Ovary (tissue), 10 donors: ENCODE measurements at places on chromosomes 16 and 17. TPM values are rescaled to one million over a fixed set of nuclear protein-coding genes. Genes with fewer than 3 reads are reported as not detected.

- no peaks in the 10 kb centered on the region for H3K36me3 ChIP-seq
- DNase-seq, result no peak
- no peak overlapping the region for H3K27ac ChIP-seq
These were observed 8.0 kb downstream of the SGSH start for GRCh38 chr17:80212109-80212508.

- no peaks in the 10 kb centered on the region for H3K27me3 ChIP-seq
- H3K36me3 ChIP-seq, result no peaks in the 10 kb centered on the region
- no peak overlapping the region for H3K27ac ChIP-seq
- DNase-seq, result no peak
These were observed 8.4 kb downstream of the GLOD4 start for GRCh38 chr17:773467-774312.

- H3K27ac ChIP-seq, result peak overlapping the region; percentile 100
- H3K4me1 ChIP-seq, result peaks cover 4% of the 10 kb centered on the region
- no peaks in the 10 kb centered on the region for H3K36me3 ChIP-seq
- no peaks in the 10 kb centered on the region for H3K27me3 ChIP-seq
- peak overlapping the region; percentile 89 for H3K4me3 ChIP-seq
These were observed 515 bp downstream of the SUMO2 start for GRCh38 chr17:75182319-75182568.

DNA sequence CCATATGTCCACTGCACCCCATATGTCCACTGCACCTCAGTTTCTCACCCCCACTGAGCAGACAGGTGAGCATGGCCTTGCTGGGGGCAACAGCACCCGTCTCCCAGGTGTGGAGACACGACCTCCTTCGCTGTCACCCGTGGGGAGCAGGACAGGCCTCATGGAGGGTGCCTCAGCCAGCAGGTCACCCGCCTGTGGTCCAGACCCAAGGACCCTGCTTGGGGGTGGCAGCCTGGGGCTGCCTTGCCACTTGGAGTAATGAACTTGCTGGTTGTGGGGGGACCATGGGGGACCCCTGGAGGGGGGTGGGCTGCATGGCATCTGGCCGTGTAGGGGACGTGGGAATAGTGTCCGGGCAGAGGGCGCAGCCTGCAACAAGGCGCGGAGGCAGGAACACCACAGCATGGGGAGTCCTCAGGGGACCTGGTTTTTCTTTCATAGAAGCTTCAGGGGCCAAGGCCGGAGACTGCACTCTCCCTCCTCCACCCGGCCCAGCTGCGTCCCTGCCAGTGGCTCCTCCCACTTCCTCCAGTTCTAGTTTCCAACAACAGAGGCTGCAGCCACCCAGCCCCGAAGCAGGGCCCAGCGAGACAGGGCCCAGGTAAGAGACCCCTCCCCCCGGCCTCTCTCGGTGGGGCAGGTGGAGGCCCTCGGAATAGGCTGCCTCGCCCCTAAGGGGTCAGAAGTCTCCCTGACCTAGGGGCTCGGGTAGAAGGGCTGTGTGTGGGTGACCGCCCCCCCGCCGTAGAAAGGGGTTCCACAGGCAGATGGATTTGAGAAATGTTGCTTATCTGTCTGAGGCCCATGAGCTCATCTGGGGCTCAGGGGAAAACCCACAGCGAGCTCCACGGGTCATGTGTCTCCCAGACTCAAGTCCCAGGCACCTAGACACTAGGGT is at the start of gene NHLRC4:
NHLRC4 (plus strand) TSS at position 531 of the 898 bp plus-strand sequence. CDS start 1,043 bp downstream, outside the sequence.
- no peaks in the 10 kb centered on the region for H3K27me3 ChIP-seq
- H3K36me3 ChIP-seq, result no peaks in the 10 kb centered on the region
- peaks cover 42% of the 10 kb centered on the region for H3K4me1 ChIP-seq
- peak; percentile 92 for DNase-seq

GRCh38 chr16:85231959-85232358 is 119.7 kb upstream of the CIBAR2 start:
- no peak overlapping the region for H3K4me3 ChIP-seq
- H3K4me1 ChIP-seq, result peaks cover 48% of the 10 kb centered on the region
- H3K36me3 ChIP-seq, result no peaks in the 10 kb centered on the region
- H3K27ac ChIP-seq, result peak overlapping the region; percentile 81
- peak; percentile 70 for DNase-seq
- no peaks in the 10 kb centered on the region for H3K27me3 ChIP-seq

DNA sequence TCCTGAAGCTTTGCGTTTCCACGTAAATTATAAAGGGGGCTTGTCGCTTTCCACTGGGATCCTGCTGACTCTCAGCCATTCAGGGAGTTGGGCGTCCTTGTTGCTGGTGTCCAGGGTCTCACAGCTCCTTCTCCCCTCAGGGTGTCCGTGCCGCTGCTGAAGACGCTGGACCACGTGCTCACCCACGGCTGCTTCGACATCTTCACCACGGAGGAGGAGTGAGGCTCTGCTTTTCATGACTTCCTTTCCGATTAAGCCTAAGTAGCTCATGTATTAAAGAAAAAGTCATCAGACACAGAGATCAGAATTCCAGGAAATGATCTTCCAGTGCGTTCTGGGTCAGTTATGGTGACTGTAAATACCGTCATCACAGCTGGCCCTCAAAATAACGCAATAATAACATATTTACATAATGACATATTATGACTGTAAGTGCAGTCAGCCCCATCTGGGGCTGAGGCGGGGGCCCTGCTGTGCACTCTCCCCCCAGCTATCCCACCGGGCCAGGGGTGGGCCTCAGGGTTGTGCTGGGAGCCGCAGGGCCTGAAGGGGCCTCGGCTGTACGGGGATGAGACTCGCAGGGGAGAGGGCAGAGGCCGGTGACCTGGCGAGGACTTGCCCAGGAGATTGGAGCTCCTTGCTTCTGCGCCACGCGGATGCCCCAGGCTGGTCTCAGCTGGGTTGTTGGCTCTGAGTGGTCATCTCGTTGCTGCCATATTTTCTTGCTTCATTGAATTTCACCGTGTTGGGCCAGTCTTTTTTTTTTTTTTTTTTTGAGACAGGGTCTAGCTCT is 92.9 kb upstream of the ZNF750 start:
- no peak overlapping the region for H3K4me3 ChIP-seq
- no peaks in the 10 kb centered on the region for H3K27me3 ChIP-seq
- DNase-seq, result peak; percentile 4
- peaks cover 5% of the 10 kb centered on the region for H3K4me1 ChIP-seq
- H3K27ac ChIP-seq, result no peak overlapping the region

DNA sequence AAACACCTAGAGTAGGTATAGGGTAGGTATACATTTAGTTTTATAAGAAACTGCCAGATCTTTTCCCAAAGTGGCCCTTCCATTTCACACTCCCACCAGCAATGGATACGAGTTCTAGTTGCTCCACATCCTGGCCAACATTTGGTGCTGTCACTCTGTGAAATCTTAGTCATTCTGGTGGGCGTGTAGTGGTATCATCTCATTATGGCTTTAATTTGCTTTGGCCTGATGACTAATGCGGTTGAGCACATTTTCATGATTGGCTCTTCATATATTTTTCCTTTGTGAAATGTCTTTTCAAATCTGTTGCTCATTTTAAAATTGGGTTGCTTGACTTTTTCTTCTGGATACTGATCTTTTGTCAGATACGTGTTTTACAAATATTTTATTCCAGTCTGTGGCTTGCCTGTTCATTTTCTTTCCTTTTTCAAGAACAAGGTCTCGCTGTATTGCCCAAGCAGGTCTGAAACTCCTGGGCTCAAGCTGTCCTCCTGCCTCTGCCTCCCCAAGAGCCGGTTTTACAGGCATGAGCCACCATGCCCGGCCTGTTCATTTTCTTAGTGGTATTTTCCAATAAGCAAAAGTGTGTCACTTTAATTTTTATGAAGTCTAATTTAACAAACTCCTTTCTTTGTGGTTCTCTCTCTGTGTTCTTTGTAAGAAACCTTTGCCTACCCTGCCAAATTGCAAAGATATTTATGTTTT is 192.4 kb downstream of the SEC14L1 start:
- no peaks in the 10 kb centered on the region for H3K4me1 ChIP-seq
- no peak overlapping the region for H3K4me3 ChIP-seq
- H3K36me3 ChIP-seq, result no peaks in the 10 kb centered on the region
- H3K27me3 ChIP-seq, result no peaks in the 10 kb centered on the region

GRCh38 chr17:48593840-48594537 is 410 bp upstream of the HOXB5 start:
- no peaks in the 10 kb centered on the region for H3K36me3 ChIP-seq
- DNase-seq, result no peak
- peaks cover 2% of the 10 kb centered on the region for H3K27me3 ChIP-seq
- H3K4me1 ChIP-seq, result no peaks in the 10 kb centered on the region

GRCh38 chr16:86074651-86075487 is 175.9 kb downstream of the IRF8 start:
- no peak overlapping the region for H3K4me3 ChIP-seq
- H3K27me3 ChIP-seq, result no peaks in the 10 kb centered on the region
- H3K27ac ChIP-seq, result no peak overlapping the region
- H3K36me3 ChIP-seq, result no peaks in the 10 kb centered on the region
- DNase-seq, result peak; percentile 4
- H3K4me1 ChIP-seq, result no peaks in the 10 kb centered on the region

DNA sequence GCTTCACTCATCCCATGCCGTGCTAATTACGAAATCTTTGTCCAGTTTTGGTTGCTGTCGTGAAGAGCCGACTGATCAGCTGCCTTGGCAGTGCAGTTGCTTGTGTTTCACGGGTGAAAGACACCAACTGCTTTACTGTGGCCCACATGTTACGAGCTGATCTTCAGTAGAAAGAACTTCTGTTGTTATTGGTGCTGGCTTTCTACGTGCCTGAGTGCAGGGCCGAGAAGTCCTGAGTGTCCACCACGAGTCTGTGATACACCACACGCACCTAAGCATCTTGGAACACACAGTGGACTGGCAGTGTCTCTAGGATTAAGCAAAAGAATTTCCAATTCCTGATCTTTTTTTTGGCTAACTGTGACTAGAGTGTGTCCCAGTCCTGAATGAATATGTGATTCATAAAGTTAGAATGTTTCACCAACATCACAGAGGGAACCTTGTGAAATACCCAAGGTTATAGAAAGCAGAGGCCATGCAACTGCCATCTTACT is 70.4 kb upstream of the CLEC18A start:
- no peaks in the 10 kb centered on the region for H3K27me3 ChIP-seq
- no peak for DNase-seq
- no peaks in the 10 kb centered on the region for H3K36me3 ChIP-seq
- no peak overlapping the region for H3K27ac ChIP-seq

GRCh38 chr16:88781140-88782077 is 3.6 kb downstream of the PIEZO1 start:
- H3K27me3 ChIP-seq, result no peaks in the 10 kb centered on the region
- H3K36me3 ChIP-seq, result no peaks in the 10 kb centered on the region
- no peak overlapping the region for H3K27ac ChIP-seq
- H3K4me3 ChIP-seq, result no peak overlapping the region

DNA sequence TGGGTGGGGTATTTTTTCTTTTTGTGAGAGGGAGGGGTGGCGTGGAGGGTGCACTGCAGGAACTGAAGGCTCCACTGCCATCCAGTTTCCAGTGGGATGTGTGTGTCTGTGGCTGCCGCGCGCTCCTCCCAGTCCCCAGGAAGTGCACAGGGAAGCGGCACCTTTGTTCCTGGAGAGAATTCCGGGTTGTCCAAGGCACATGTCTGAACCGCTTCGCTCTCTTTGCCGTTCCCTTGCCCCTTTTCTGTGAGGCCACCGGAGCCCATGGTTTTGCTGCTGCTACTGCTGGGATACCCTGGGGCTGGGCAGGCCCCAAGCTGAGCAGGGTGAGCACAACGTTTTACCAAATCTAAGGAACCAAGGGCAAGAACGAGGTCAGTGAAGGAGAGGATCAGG is 19.5 kb downstream of the ACSF3 start:
- H3K4me1 ChIP-seq, result no peaks in the 10 kb centered on the region
- no peak overlapping the region for H3K27ac ChIP-seq
- H3K4me3 ChIP-seq, result no peak overlapping the region
- H3K27me3 ChIP-seq, result no peaks in the 10 kb centered on the region

- no peak overlapping the region for H3K4me3 ChIP-seq
- no peak for DNase-seq
- no peaks in the 10 kb centered on the region for H3K27me3 ChIP-seq
- no peaks in the 10 kb centered on the region for H3K36me3 ChIP-seq
- no peak overlapping the region for H3K27ac ChIP-seq
These were observed 23.8 kb downstream of the MINK1 start for GRCh38 chr17:4856937-4857314.

GRCh38 chr16:10896723-10897122 is 19.7 kb downstream of the CIITA start:
- H3K4me1 ChIP-seq, result no peaks in the 10 kb centered on the region
- H3K4me3 ChIP-seq, result no peak overlapping the region
- no peaks in the 10 kb centered on the region for H3K27me3 ChIP-seq
- no peak overlapping the region for H3K27ac ChIP-seq
- no peaks in the 10 kb centered on the region for H3K36me3 ChIP-seq
- DNase-seq, result no peak

- H3K36me3 ChIP-seq, result no peaks in the 10 kb centered on the region
- H3K27ac ChIP-seq, result no peak overlapping the region
- peaks cover 10% of the 10 kb centered on the region for H3K4me1 ChIP-seq
- DNase-seq, result no peak
- H3K27me3 ChIP-seq, result no peaks in the 10 kb centered on the region
These were observed 29.3 kb downstream of the CEP295NL start for GRCh38 chr17:78873519-78874340.

GRCh38 chr16:4116325-4117249 is at the start of gene ADCY9:
Gene ADCY9, minus strand, starts transcription at chr16:4116442. Its CDS starts 1,000 bp downstream, at chr16:4115442.
- H3K27me3 ChIP-seq, result no peaks in the 10 kb centered on the region
- H3K36me3 ChIP-seq, result no peaks in the 10 kb centered on the region
- peak; percentile 73 for DNase-seq
- H3K4me3 ChIP-seq, result peak within 1 kb of the TSS; percentile 82
- H3K27ac ChIP-seq, result peak within 1 kb of the TSS; percentile 80

DNA sequence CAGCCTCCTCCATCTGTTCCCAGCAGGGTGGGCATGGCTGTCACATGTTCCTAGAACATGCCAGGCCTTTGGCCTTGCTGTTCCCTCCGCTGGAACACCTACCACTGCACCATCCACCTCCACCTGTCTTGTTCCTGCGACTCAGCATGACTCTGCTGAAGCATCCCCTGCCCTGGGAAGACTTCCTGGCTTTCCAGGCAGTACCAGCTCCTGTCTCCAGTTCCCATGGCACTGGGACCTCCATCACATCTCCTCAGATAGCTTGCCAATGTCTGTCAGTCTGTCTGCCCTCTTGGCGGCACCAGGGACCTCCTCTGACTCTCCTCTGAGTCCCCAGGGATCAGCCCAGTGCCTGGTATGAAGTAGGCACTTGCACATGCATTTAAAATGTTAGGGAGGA is 15.7 kb downstream of the PDP2 start:
- H3K4me3 ChIP-seq, result no peak overlapping the region
- no peak overlapping the region for H3K27ac ChIP-seq
- no peak for DNase-seq
- H3K36me3 ChIP-seq, result no peaks in the 10 kb centered on the region
- peaks cover 26% of the 10 kb centered on the region for H3K4me1 ChIP-seq

- no peak for DNase-seq
- H3K36me3 ChIP-seq, result no peaks in the 10 kb centered on the region
- H3K27me3 ChIP-seq, result no peaks in the 10 kb centered on the region
- H3K4me3 ChIP-seq, result no peak overlapping the region
- peaks cover 15% of the 10 kb centered on the region for H3K4me1 ChIP-seq
These were observed 56.9 kb downstream of the MSI2 start for GRCh38 chr17:57313097-57313835.

GRCh38 chr17:21029036-21029435 is 13.8 kb downstream of the USP22 start:
- H3K4me1 ChIP-seq, result peaks cover 21% of the 10 kb centered on the region
- no peaks in the 10 kb centered on the region for H3K27me3 ChIP-seq
- no peak overlapping the region for H3K4me3 ChIP-seq
- DNase-seq, result no peak
- H3K27ac ChIP-seq, result no peak overlapping the region

BRICD5 gene
- total RNA-seq, result 7.7 TPM

NTN1 gene
- 3.1 TPM for total RNA-seq

KRT14 gene
- 0.75 TPM for total RNA-seq

PRAC2 gene
- total RNA-seq, result not detected

KRTAP16-1 gene
- not detected for total RNA-seq

SRL gene
- total RNA-seq, result 0.46 TPM

CFAP119 gene
- 2.5 TPM for total RNA-seq

CRYM gene
- not detected for total RNA-seq

TAT gene
- total RNA-seq, result 0.34 TPM

HSD17B2 gene
- not detected for total RNA-seq

SLC12A3 gene
- 0.37 TPM for total RNA-seq

CCT6B gene
- total RNA-seq, result 3.8 TPM
